ENCODE measurements at places on chromosomes 5 and 9. TPM values are rescaled to one million over a fixed set of nuclear protein-coding genes. Genes with fewer than 3 reads are reported as not detected.

Gene ARID3C
- total RNA-seq, result not detected

- DNase-seq, result no peak
- H3K4me1 ChIP-seq, result peaks cover 88% of the 10 kb centered on the region
- H3K27me3 ChIP-seq, result no peaks in the 10 kb centered on the region
- no peak overlapping the region for H3K27ac ChIP-seq
Measured at GRCh38 chr5:6718718-6719117, 5.5 kb downstream of the TENT4A start.

Gene PCDHB12
- total RNA-seq, result 1.7 TPM

- no peak overlapping the region for H3K27ac ChIP-seq
- H3K4me3 ChIP-seq, result no peak overlapping the region
- H3K27me3 ChIP-seq, result no peaks in the 10 kb centered on the region
Measured at GRCh38 chr5:10111571-10111970, 138.1 kb downstream of the ATPSCKMT start.

Gene SLC25A48
- total RNA-seq, result 0.24 TPM

DNA sequence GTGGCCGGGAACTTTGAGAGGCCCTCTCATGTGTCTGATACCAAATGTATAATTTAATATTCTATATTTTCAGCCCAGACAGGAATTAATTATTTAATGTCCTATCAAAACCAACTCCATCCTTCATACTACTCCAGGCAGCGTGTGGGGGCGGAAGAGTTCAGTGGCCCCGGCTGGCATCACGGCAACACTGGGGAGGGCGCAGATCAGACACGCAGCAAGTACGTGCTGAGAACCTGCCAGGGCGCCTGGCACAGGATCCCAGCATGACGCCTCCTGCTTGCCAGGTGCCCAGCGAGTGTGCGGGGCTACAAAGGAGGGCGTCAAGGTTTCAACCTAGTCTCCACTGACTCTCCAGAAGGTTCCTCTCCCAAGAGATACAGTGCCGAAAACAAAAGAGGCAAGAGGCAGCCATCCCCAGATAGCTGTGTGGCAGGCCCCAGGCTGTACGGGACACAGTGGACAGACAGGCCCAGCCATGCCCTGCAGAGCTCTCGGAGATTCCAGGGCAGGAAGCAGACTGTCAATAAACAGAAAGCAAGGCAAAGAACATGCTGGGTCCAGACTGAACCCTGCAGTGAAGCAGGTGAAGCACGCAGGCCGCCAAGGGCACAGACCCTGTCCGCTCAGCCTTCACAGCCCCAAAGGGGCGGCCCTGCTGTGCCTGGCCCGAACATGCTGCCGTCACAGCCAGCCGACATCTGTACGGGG, 110.3 kb downstream of the VAV2 start:
- peaks cover 12% of the 10 kb centered on the region for H3K4me1 ChIP-seq
- DNase-seq, result no peak
- no peak overlapping the region for H3K4me3 ChIP-seq
- H3K27ac ChIP-seq, result no peak overlapping the region
- H3K27me3 ChIP-seq, result no peaks in the 10 kb centered on the region

DNA sequence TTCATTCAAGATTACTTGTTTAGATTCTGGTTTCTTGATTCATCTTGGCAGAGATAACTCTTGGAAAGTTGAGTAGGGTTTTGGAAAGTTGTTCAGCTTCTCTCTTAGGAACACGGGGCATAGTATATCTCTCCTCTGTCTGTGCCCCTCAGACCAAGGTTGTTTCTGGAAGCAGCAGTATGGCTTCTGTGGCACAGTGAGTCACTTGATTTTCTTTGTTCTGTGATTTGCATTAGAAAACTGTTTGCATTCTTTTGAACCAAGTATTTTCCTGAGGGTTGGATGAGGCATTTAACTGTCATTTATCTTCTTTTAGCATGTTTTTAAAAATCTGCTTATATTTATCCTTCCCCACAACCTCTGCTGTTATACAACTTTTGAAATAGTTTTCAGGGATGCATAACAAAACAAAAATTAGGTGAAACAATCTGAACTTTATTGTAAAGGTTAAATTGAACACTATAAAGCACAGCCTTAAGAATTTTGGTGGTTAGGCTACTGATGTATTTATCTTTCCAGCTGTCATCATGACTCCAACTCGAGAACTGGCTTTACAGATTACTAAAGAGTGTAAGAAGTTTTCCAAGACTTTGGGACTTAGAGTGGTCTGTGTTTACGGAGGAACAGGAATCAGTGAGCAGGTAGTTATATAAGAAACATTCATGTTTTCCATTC, 26.5 kb downstream of the DDX46 start:
- peaks cover 100% of the 10 kb centered on the region for H3K36me3 ChIP-seq
- no peaks in the 10 kb centered on the region for H3K4me1 ChIP-seq
- no peaks in the 10 kb centered on the region for H3K27me3 ChIP-seq
- DNase-seq, result no peak
- no peak overlapping the region for H3K27ac ChIP-seq

Gene FBLL1
- total RNA-seq, result not detected
